Cortex of kidney (tissue), 1 donor: ENCODE measurements at places on chromosomes 5 and 9.

- DNase-seq = no peak
Measured at GRCh38 chr5:65927503-65928321, 1.3 kb downstream of the ERBIN start.

- no peak for DNase-seq
Measured at GRCh38 chr5:66241136-66241825, 97.2 kb downstream of the SREK1 start.

- DNase-seq = no peak
Measured at GRCh38 chr5:96219580-96220281, 213.3 kb downstream of the PCSK1 start.

GRCh38 chr9:79477955-79478771 lies 93.6 kb upstream of the TLE4 start:
- no peak for DNase-seq

DNA sequence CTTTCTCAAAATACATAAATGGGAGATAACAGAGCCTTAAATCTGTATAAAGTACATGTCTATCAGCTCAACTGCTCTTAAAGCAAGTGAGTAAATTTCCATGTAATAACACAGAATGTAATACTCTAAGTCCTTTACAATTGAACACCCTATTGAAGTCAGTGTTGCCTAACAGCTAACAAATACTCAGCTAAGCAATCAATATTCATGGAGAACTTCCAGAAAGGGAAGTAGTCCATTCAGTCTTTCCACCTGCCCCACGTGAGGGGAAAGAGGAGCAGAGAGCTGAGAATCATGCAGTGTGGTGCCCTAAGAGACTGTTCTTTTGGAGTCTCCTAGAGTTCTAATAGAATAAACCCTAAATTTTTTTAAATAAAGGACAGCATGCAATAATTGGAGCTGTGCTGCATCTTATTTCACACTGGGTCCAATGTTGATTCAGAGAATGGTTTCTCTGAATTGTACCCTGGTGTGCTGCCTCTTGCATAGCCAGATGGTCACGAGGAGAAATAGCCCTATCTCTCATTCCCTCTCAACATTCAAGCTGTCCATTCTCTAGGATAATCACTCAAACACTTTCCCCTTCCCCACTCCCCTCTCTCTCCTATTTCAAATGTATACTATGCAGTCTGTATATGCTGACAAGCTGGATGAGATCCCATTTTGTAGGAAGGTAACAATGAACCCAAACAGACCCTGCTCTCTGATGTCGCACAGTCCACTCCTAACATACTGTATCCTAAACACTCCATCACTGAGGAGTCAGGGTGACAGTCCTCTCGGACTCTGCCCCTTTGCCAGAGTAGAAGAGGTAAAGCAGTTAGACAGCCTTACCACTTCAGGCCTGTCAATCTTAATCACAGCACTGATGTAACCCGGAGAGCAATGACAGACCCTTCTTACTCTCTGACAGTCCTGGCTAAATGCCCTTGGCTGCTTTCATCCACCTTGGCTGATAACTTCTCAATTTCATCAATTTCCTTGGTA lies 134.8 kb downstream of the EPB41L4A start:
- no peak for DNase-seq

DNA sequence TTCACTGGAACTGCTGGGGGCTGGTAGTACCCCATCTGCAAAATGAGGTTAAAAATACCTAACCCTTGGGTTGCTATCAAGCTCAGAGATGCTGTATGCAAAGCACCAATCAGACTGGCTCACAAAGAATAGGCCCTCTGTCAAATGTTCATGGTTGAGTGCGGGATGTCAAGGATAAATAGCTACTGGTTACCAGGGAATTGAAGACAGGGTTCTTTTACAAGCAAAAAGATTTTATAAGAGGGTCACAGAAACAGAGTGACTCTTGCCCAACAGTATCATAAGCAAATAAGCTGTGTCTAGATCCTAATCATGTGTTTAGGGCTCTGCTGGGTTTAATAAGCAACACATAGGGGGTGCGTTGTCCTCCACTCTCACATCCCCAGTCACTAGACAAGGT lies 11.9 kb downstream of the SYK start:
- no peak for DNase-seq

GRCh38 chr9:84891924-84892323 lies 222.4 kb downstream of the NTRK2 start:
- no peak for DNase-seq

DNA sequence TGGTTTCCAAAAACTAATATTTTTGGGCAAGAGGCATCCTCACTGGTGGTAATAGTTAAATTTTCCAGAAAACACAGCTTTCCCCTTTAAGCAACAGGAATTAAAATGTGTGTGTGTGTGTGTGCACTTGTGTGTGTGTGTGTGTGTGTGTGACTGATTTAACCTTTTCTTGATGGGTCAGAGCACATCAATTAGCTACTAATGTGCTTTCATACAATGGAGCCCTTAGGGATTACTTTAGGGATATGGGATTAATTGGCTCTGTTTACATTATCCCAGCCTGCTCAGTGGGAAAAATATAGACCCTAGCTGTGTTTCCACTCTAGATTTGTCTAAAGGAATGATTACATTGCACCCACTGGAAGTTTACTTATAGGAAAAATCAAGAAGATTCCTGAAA lies 6.5 kb downstream of the PLCXD3 start:
- DNase-seq = no peak

DNA sequence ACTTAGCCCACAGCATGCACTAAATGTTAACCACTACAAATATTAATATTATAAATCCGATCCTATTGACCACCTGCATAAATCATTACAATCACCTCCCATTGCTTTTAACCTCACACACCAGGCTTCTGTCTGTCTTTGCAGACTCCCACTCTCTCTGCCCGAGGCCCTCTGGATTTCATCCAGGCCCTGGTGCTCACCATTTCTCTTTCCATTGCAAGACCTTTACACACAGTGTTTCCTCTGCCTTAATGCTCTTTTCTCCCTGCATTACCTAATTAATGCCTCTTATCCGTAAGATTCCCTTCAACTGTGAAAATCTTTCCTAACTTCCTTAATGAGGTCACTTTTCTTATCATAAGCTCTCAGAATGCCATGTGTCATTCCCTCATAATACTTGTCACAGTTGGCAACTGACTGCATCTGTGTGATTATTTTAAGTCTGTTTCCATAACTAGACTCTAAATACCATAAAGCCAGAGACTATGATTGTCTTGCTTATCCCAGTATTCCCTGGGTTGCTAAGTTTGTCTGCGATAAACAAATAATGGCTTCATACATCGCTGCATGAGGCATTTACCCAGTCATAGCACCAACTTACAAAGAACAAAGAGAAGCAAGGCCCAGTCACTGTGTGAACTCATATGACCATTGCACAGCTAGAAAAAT lies 155.1 kb downstream of the CCDC192 start:
- DNase-seq = no peak

GRCh38 chr9:123722378-123722777 lies 207.5 kb downstream of the DENND1A start:
- no peak for DNase-seq

- no peak for DNase-seq
Measured at GRCh38 chr5:32302835-32303754, 9.6 kb downstream of the MTMR12 start.

DNA sequence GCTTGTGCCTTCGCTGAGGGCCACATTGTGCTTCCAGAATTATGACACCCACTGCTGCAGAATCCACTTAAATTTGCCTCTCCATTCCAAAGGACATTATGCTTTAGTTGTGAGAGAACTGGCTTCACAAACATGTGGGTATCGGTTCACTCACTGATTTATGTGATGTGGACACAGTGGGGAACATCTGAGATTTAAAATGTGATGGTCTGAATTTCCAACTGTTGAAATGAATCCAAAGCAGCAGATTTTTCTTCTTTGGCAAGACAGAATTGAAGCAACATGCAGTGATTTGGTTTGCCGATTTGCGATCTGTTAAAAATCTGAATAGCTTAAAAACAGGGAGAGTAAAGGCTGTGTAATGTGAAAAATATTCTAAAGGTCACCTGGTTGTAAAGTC lies 20.3 kb downstream of the PCSK5 start:
- no peak for DNase-seq
